C1 segment of cervical spinal cord (tissue), 14 donors: ENCODE measurements at places on chromosomes 12 and 14.

- no peak for DNase-seq
Observed at GRCh38 chr14:61338457-61338856, 17.1 kb downstream of the PRKCH start.

DNA sequence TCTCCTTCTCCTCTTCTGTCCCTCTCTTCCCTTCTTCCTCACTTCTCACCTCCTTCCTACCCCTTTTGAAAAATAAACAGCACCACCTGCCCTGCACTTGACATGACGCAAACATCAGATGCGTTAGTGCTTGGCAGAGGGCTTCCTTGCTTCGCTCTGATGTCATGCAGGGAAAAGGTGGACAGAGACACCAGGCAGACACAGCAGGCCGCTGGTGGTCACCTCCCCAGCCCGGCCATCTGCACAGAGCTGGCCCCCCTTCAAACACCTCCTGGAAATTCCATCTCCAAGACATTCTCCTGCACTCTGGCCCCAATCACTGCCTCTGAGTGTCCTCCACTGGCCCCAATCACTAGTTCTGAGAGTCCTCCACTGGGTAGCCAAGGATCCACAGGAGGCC lies 353.6 kb downstream of the MED13L start:
- DNase-seq: no peak

DNA sequence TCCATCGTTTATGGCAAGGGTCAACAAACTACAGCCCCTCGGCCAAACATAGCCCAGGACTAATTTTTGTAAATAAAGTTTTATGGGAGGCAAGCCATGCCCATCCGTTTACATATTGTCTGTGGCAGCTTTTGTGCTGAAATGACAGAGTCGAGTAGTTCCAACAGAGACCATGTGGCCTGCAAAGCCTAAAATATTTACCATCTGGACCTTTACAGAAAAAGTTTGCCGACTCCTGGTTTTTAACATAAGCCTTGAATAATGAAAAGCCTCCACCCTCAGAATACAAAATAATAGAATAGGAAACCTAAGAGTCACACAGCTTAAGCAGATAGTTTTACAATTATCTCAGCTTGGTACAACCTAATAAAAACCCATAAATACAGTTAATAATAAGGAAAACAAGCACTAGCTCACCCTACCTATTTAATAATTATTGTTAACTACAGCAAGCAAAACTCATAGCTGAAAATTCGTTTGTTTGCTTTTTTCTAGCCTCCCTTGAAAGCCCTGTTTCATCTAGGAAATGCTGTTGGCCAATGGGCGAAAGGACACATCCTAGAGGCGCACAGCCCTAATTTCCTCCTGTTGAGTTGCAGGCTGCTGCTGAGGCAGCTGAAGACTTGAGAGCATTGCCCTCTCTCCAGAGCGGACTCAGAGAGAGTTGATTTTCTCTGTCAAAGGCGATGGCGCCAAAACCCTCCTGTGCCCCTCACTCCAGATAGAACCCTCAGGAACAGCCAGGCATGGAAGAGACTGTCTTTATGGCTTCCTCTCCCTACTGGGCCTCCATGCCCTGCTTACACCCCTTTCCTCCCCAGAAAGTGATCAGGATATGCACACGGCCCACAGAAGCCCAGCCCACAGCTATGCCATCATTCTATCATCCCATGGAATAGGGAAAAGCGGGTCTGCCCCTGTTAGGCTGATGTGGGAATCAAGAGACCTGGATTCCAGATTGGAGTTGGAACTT lies 107.2 kb downstream of the DPF3 start:
- DNase-seq: no peak

DNA sequence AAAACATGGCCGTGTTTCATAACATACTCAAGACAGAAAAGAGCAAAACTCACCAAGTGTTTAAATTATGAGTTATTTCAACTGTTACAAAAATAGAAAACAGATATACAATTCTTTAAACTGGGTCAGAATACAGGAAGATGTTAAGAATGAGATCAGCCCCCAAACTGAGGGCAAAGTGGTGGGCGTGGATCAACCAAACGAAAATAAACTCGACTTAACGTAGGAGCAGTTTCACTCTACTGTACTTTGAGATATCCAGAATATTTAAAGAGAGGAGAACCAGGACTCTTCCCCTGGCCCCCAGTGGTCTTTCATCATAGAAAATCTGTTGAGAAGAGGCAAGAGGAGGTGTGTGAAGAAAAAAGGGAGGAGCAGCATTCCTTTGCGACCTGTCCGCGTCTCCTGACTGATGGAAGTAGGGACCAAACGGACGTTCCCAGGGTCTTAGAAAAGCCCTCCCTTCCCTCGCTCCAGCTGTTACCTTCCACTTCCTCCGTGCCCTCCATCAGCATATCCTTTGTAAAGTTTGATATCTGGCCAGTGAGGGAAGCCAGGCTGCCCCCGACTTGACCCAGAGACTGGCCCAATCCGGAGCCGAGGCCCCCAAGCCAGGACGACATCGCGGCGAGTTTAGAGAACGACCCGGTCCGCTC lies 668 bp downstream of the TRIP11 start:
- no peak for DNase-seq

- no peak for DNase-seq
Observed at GRCh38 chr14:31965735-31966598, 111.1 kb upstream of the ARHGAP5 start.

DNA sequence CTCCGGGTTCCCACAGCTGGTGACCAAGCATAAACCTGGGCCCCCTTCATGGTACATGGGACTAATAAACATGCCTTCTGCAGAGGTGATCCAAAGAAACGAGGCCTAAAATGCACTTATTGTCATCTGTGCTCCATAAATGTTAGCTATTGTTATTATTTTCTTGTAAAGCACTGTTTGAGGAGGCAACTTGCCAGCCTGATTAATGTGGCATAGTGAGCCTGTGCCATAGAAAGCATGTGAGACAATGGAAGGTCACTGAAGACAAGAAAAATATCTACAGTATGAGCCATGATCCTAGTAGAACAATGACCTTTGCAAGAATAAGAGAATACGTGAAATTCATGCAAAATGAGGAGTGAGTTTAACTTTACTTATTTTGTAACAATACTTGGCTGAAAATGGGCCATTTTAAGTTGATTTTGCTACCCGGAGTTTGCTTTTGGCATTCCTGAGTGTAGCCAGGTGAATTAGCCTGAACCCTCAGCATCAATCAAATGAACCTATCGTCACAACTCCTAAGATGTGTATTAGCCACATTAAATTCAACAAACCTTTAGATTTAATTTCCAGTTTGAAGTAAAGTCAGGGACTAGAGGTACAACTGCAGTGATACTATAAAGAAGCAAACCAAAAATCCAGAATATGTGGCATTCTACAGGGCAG lies 52.2 kb downstream of the CPM start:
- no peak for DNase-seq

- DNase-seq: no peak
Observed at GRCh38 chr12:90280564-90281058, 572.0 kb upstream of the ATP2B1 start.

DNA sequence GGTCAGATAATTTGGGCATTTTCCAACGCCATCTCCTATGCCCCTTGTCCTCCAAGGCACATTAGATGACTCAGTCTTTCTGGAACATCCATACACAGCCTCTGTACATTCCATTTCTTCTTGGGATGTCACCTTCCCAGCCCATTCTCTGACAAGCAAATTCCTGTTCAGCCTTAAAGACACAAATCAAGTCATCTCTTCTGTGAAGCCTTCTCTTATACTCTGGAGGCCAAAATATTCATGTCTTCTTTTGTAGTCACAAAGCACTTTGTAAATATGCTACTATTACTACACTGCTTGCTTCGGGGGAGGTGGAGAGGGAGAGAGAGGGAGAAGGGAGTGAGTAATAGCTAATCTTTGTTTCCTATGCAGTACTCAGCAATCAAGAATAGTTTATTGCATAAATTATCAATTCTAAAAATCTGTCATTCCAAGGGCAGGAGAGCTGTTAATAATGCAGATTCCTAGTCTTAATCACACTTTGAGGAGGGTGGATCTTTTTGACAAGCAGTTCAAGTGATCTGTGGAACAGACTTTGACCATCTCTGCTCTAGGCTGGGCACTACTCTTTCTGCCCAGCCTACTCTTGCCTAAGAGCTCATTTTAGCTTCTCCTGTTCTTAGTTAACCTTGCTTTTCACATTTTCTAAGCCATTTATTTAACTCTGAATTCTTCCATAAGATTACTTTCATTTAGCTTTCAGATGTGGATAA lies 27.9 kb downstream of the KCNMB4 start:
- DNase-seq: no peak

- no peak for DNase-seq
Observed at GRCh38 chr14:79706382-79706781, 504.9 kb downstream of the DIO2 start.

DNA sequence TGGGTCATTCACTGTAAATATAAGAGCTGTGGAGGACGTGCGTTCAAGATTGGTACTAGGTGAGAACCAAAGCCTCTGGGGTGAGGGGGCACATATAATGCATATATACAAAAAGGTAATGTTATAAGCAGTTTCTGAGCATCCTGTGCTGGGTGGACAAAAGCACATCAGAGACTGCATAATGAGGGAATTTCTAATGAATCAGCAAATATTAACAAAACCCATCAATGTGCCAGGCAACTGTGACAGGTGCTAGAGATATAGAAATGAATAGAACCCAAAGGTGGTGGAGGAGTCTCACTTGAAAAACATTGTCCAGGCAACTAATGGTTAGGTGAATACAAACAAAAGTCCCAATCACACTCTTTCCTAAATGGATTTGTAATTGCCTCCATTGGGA lies 74.7 kb downstream of the GPR65 start:
- DNase-seq: no peak

GRCh38 chr12:27142101-27142721 lies 59.8 kb upstream of the C12orf71 start:
- no peak for DNase-seq

- no peak for DNase-seq
Observed at GRCh38 chr12:130192642-130193345, 30.5 kb downstream of the FZD10 start.

DNA sequence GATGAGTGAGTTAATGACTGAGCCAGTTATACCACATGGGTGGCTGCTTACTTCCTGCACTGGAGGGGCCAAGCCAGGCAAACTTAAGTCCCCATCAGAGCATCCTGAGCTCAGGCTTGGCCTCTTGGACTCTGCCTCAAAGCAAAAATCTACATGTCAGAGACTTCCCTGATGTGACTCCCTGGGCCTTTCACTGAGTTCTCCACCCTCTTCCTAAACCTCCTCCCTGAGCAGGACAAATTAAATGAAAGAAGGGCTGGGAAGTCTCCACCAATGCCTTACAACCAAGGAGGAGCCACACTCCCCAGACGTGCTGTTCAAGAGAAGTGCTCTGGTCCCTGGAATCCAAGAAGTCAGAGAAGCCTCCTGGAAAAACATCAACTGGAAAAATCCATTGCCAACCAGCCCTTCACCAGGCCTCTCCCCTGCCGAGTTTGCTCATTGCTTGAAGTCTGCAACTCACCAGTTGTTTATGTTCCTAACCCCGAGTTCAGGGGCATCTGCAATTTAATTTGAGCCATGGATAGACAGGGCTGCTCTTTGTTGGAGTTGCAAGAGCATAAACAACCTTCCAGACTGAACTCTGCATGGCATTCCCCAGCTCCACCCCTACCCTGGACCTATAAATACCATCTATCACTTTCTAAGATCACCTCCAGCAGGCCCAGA lies 160.5 kb downstream of the ANO2 start:
- DNase-seq: no peak

- no peak for DNase-seq
Observed at GRCh38 chr12:2958432-2959191, 585 bp upstream of the TEAD4 start.

DNA sequence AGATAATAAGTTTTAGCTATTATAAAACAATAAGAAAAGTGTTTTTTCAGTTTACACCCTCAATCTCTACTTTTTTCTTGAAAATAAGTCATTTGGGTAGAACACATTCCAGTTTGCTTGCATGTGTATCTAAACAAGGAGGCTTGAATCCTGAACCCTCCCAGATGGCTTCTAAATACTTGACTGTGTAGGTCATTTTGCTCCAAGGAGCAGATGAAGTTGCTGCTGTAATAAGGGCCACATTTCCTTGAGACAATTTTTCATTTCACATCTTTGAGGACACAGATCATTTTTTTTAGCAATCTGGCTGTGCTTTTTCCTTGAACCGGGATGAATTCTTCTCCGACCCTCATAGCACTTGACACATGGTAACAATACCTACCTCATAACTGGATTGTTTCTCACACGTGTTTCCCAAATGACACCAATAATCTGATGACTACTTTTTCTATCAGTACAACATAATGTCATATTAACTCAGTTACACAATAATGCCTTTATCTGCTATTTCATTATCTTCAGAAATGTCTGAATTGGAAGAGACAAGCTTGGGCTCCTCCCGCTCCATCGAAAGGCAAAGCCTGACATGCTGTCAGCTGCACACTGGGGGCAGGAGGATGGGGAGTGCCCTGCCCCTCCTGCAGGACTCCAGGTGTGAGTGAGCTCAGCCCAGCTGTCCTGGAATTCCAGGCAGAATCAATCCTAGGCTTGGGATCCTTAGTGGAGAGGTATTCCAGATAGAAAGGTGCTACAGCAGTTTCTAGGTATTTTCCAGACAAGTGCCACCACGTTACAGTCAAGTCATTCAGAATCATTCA lies 30.9 kb downstream of the GPHB5 start:
- no peak for DNase-seq

- DNase-seq: no peak
Observed at GRCh38 chr12:22535478-22535877, 8.9 kb downstream of the C2CD5 start.

DNA sequence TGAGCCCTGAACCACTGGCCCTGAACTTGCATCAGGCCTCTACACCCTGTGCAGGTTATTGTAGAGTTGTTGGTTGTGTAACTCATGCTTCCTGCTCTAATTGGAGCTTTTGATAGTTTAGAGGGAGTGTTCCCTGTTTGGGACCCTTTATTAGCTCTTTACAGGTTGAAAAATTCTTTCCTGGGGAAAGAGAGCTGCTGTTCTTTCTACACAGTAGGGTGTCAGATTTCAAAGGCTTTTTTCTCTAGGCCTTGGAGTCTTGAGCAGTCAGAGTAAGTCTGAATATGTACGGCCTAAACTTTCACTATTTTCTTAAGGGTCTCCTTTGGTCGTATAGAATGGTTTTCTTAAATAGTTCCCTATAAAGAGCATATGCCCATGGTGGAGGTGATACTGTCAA lies 60.8 kb upstream of the NEDD1 start:
- no peak for DNase-seq

- DNase-seq: no peak
Observed at GRCh38 chr12:51600721-51601120, 9.7 kb downstream of the SCN8A start.

GRCh38 chr12:32270818-32271710 lies 128.3 kb upstream of the FGD4 start:
- DNase-seq: peak; percentile 48
